ENCODE measurements at places on chromosomes 1 and 21.

DNA sequence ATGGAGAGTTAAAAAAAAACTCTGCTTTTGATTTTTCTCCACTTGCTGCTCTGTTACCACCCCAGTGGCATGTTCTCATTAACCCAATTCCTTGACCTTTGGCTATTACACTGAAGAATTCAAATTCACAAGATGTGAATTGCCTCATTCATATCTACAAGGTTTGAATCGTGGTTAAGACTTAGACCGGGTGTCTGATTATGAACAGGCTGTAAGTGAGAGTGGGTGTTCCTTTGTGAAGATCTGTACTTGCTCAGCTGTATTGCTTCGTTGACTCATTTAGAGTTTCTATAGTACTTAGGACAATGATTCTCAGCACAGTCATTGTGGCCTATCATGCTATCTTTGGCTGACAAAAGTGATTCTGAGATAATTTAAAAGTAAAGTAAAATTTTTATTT is 36.4 kb downstream of the DNM3 start:
- DNase-seq, result no peak

DNA sequence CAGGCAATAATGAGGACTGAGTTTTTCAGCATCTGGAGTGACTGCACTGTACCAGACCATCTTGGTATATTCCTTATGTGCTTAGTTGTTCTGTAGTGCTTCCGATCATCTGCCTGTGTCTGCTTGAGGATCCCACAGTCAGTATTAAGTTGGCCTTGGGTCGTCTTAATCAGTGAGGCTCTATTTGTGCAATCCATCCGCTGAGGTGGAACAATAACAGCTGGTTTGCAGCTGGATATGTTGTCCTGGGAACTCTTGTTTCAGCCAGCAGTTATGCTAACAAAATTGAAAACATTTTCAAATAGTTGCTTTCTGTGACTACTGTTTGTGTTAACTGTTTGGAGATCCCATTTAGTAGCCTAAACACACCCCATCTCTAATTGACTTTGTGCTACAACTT is 73.7 kb downstream of the LAMC1 start:
- DNase-seq, result no peak

DNA sequence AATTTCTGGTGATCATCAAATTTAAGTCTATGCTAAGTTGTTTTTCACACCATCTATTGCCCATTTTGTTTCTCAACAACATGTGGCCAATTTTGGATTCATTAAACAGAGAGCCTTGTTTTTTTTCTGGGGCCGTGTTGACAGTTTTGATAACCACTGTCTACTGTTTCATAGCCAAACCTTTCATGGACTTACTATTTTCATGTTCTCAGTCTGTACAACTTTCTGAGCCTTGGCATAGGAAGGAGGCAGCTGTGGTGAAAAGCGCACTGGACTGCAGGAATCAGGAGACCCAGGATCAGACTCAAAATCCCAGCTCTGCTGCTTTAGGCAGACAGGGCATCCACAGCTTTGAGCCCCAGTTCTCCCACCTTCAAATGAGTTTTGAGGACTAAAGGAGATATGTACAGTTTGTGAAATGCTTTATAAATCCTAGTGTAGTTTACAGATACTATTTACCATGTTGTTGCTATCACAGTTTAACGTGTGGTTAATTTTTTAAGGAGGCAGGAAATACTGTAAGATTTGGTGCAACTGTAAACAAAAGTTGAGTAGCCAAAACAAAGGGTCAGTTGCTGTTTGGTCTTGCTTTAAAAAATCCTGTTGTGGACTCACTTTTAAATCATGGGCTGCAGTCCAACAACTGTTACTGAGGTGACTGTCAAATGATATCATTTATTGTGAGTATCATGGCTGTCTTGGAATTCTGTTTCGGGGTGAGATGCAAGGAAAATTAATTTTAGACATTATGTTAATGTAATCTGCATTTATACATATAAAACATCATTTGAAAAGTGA is 2.9 kb downstream of the MACO1 start:
- no peak for DNase-seq

DNA sequence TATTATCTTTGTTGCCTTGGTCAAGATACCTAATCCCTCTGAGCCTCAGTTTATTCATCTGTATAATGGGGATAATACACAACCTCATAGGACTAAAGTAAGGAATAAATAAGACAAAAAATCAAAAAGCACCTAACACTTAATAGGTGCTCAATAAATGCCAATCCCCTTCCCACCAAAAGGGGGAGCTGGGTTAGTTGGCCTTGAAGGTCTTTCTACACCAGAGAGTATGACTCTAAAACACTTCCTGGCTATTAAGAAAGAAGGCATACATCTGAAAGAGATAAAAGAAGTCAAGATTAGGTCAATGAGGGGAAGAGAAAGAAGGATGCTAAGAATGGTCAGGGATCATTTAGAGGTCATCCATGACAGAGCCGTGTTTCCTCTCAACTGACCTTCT is 11.1 kb downstream of the VSIG8 start:
- DNase-seq, result no peak

- no peak for DNase-seq
Measured at GRCh38 chr1:85027242-85027983, 20.9 kb downstream of the MCOLN3 start.

- DNase-seq, result no peak
Measured at GRCh38 chr1:53468374-53468773, 9.2 kb downstream of the DMRTB1 start.

GRCh38 chr1:101338714-101339430 is 102.1 kb downstream of the S1PR1 start:
- DNase-seq, result no peak

DNA sequence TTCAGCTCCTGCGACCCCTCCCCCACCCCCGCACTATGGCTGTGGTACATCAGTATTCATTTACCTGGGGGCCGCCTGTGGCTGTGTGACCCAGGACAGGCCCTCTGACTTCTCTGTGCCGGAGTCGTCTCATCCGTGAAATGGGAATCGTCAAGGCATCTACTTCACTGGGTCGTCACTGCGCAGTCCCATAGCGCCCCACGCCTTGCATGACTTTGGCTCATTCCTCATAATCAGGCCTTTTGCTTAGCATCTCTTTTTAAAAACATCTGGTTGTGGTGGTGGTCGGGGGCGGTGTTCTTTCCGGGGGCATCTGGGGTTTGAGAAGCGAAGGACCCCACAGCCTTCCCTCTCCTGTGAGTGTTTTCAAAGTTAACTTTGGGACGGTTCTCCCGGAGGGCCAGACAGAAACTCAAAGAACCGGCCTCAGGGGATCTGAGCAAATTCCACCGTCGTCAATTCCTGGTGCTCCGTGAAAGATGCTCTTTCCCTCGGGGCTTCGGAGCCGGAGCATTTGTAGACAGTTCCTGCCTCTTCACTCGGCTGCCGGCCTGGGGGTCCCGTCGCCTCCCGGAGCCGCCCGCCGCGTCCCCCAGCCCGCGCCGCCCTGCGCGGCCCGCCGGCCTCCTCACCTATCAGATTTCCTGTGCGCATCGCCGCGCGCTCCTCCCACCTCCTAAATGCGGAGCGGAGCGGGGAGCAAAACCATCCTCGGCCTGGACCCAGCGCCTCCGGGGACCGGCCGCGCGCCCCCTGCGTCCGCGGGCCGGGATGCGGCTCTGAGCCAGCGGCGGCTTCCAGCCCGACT is at the start of gene B3GALT5:
B3GALT5 (plus strand) TSS at position 708 of the 808 bp plus-strand sequence. CDS start 47,620 bp downstream, outside the sequence.
- DNase-seq, result peak; percentile 83

DNA sequence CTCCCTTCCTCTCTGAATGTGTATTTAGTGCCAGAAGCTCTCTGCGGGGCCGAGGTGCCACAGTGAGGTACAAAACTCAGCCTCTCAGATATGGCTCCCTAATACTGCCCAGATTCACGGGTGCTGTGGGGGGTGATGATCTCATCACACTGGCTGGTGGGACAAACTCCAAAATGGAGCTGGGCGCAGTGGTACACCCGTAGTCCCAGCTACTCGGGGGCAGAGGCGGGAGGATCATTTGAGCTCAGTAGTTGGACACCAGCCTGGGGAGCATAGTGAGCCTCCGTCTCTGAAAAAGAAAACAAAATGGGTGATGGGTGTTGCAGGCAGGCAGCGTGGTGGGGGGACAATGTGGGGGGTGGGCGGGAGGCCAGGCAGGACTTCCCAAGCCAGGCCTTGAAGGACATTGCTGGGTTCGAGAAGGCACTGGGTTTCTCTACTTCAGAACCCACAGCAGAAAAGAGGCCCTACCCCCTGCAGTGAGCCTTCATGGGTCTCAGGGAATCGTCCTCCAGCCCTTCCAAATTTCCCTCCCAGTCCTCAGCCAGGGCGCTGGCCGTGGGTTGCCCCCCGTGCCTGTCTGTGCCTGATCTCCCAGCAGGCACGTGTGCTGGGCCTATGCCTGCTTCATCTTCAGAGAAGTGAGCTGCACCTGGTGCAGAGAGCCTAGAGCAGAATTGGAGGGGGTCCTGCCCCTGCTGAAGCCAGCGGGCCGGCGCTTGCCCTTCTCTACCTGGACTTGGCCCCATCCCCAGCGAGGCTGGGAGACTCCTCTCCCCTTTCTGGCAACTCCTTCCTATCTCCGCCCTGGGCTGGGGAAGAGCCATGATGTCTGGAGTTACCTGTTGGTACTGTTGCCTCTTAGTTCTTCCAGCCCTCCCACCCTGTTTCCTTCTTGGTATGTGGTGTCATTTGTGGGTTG is 14.0 kb downstream of the H6PD start:
- DNase-seq, result no peak

DNA sequence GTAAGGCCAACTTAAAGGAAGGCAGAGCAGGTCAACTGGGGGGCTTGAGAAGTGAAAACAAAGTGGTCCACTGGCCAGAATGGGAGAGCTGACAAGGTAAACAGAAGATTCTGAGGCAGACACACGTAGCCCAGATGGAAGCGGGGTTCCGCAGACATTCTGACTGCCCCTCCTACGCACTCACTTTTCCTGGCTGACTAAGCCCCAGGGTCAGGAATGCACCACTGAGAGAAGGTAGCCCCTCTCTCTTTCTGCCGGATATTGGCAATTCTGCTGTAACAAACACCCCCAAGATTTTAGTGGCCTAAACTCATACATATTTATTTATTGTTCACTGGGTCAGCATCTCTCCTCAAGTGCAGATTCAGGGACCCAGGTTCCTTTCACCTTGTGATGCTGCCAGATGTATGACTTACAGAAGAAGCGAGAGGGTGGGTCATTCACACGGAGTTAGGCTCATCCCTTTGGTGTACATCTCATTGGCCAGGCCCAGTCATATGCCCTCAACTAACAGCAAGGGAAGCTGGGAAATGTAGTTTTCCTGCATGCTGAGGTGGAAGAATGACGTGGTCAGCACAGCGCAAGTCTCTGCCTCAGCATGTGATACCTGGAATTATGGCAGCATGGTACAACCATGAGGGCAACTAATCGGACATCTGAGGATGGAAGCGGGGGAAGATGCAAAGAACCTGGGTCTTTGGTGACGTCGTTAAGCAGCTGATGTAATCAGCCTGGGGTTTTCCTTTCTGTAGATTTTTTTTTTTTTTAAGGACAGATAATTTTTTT is 43.4 kb upstream of the MRPS6 start:
- no peak for DNase-seq

GRCh38 chr1:230633469-230633868 is 8.8 kb upstream of the COG2 start:
- DNase-seq, result no peak

- no peak for DNase-seq
Measured at GRCh38 chr1:82245345-82246014, 444.7 kb downstream of the ADGRL2 start.

DNA sequence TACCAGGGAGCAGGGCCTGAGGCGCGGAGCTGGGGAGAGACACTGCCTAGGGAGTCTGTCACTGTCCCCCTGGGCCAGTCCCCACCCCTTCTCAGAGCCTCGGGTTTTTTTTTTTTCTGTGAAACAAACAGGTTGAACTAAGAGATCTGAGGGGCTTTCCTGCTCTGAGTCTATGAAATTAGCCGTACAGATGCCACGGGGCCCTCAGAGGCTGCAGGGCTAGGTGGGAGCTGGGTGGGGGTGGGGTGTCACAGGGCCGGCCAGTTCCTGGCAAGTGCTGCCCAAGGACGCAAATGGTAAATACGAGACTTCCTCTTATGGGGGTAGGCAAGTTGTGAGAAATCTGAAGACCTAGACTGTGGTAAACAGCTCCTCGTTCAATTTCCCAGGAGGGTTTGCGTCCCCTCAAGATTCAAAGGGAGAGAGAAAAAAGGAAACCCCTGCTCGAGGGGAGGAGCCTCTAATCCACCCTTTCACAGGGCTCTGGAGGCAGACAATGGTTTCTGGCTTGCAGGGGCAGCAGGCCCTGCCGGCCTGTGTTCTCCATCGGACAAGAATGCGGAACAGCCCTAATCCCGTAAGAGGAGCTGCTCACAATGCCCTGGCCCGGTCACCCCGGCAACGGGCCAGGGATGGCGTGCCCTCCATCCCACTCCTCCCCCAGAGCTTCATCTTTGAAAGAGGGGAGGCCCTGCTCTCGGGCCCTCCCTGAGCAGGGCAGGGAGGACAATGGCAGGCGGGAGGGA is 7.8 kb downstream of the NUAK2 start:
- DNase-seq, result peak; percentile 22

- no peak for DNase-seq
Measured at GRCh38 chr1:119873135-119874015, 22.9 kb downstream of the ADAM30 start.

DNA sequence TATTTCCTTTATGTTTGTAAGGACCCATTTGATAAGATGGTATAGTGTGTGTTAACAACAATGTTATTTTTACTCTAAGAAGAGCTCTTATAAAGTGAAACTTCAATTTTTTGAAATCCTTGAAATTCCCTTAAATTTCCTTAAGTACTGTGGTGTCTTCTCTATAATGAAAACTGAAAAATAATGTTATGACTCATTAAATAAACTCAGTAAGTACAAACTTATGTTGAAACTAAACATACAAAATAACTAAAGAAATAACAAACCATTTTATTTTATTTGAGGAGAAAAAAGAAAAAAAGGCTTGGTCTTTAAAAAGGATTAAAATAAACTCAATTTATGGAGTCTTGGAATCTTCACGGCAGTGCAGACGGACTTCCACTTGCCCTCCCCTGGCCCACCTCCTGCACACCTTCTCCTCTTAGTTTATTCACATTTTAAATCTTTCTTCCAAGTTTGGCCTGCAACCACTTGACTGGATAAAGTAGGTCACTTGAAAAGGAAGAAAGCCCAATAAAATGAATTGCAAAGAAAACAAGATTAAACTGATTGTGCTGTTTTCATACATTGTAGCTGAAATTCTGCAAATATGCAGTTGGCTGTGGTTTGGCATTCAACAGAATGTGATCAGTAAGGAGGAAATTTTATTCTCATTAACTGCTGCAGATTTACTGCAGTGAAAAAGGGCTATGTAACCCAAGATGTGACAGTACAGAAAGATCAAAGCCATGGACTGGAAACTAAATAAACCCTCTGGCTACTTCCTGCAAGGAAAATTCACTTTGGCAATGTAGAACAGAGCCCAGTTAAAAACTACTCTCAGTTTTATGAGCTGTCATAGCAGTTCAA is 48.5 kb upstream of the SCYL3 start:
- DNase-seq, result no peak

- peak; percentile 59 for DNase-seq
Measured at GRCh38 chr1:19640363-19641316, 3.5 kb upstream of the NBL1 start.
